ENCODE measurements at places on chromosomes 4 and X. TPM values are rescaled to one million over a fixed set of nuclear protein-coding genes. Genes with fewer than 3 reads are reported as not detected.

RNF128 gene
- total RNA-seq: not detected

- no peak for DNase-seq
These were observed 49.0 kb upstream of the ZNF157 start for GRCh38 chrX:47321386-47321785.

SPANXC gene
- not detected for total RNA-seq

DNA sequence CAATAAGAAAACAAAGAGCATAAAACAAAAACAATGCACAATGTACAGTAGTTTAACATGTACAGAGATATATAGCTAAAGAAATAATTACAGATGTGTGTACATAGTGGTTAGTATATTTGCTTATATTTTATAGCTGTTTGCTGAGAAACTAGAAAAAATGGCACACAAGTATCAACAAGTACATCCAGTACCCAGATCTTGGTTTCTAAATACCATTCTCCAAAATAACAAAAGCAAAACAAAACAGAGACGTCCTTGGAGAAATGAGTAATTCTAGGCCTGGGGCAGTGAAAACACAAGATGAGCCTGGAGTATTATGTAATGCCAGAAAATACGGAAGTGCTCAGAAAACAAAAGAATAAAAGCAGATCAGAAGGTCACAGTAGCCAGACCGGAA, 189.6 kb downstream of the TMEM47 start:
- DNase-seq: peak; percentile 9

G3BP2 gene
- 174 TPM for total RNA-seq

GPRASP1 gene
- 1.1 TPM for total RNA-seq

DNA sequence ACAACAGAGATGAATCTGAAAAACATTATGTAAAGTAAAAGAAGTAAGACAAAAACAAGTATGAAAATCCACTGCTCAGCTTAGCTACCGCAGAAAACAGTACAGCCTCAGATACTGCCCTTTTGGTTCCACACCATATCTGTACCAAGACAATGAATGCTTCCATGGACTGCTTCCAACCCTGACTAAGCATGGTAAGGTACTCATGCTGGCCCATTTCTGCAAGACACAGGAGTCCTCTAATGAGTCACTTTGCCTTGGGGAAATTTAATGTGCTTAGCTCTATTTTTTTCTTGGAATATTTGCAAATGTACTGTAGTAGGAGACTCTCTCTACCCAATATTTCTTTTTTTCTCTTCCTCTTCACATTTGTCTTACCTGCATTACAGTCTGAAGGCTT, 931.7 kb upstream of the HS3ST1 start:
- DNase-seq: no peak

- no peak for DNase-seq
These were observed 98.1 kb downstream of the MMRN1 start for GRCh38 chr4:89992744-89993143.

GPR101 gene
- not detected for total RNA-seq

DNA sequence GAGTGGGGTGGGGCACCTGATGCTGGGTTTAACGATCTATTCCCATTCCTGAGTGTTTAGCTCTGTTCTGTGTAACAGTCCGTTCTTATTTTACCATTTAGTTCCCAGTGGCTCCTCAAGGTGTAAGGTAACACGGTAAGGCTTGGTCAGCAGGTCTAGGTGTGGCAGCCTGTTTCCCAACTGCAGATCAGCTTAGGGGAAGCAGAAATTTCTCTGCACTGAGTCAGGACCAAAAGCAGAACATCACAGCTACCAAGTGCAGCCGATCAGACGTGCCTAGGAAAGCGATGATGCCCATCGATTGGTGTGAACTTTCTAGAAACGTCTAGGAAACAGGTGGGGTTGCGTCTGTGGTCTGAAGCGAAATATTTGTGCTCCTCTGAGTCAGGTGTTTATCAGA, 240.1 kb downstream of the STIM2 start:
- DNase-seq: no peak

GRCh38 chr4:30945586-30945985, 225.4 kb downstream of the PCDH7 start:
- peak; percentile 5 for DNase-seq

- no peak for DNase-seq
These were observed 90.8 kb downstream of the AFF1 start for GRCh38 chr4:87025614-87026041.

DNA sequence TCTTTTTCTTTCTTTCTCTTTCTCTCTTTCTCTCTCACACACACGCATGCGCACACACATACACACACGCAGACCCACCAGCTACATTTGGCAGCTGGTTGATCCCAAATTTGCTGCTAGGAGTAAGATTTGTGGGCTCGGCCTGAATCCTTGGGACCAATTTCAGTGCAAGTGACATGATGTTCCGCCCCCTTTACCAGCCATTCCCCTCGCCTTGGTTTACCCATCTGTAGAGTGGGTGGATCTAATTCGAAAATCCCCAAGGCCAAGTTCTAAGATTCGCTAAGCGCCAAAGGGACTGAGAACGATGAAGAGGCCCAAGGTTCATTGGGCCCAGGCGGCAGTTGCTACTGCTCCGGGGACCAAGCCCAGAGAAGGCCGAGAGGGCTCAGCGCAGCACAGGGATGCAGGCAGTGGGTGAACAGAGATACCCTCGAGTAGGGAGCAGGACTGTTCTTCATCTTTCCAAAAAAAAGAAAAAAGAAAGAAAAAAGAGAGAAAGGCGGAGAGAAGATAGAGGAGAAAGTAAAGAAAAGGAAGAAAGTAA, 5.8 kb downstream of the NKX3-2 start:
- no peak for DNase-seq

PDGFRA gene
- total RNA-seq: 0.13 TPM

VCX3A gene
- not detected for total RNA-seq

CENPU gene
- total RNA-seq: 4.0 TPM

- DNase-seq: no peak
These were observed 111.6 kb upstream of the CXCL13 start for GRCh38 chr4:77493829-77494551.

KDR gene
- total RNA-seq: 278 TPM

DNA sequence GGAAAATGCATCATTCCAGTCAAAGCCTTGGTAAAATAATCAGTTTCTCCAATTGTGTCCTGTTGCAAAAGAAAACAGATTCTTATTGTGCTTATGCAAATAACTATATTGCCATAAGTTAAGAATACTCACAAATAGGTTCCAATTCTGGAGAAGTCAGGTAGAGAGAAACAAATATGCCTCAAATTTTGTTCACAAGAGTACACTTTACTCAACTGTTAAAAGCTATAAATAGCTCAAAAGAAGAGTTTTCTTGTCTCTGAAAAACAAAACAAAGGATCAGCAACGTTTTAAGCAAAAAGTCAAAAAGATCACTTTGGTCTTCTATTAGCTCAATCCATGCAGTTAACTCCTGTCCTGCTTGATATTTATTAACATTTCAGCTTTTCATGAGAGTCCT, 21.9 kb downstream of the SYTL5 start:
- no peak for DNase-seq

AKAP14 gene
- total RNA-seq: not detected

PAGE5 gene
- not detected for total RNA-seq

GRCh38 chr4:168771251-168771650, 238.8 kb downstream of the CBR4 start:
- DNase-seq: no peak

- DNase-seq: no peak
These were observed 9.8 kb upstream of the SLC7A11 start for GRCh38 chr4:138251938-138252337.

DNA sequence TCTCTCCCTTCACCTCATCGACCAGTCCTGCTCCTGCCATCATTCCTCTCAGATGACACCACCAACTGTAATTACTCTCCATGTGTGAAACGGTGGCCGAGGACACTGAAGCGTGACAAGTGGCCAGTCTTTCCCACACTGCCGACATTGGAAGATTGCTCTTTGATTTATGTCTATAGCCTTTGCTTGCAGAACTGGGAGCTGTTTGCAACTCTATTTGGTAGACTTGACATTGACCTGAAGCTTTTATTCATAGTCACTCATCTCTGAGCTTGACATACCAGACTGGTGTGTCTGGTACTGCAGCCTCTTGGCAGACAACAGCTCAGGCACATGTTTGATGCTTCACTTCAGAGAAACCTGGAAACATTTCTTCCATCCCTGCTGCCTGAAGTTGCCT, 121.8 kb upstream of the GALNT7 start:
- DNase-seq: no peak

WDR1 gene
- total RNA-seq: 333 TPM

- no peak for DNase-seq
These were observed 219.3 kb downstream of the TRAM1L1 start for GRCh38 chr4:116866106-116866505.

- no peak for DNase-seq
These were observed 22.1 kb upstream of the AMTN start for GRCh38 chr4:70496231-70496630.

SH3RF1 gene
- 7.1 TPM for total RNA-seq

PI4K2B gene
- 19.7 TPM for total RNA-seq

DNA sequence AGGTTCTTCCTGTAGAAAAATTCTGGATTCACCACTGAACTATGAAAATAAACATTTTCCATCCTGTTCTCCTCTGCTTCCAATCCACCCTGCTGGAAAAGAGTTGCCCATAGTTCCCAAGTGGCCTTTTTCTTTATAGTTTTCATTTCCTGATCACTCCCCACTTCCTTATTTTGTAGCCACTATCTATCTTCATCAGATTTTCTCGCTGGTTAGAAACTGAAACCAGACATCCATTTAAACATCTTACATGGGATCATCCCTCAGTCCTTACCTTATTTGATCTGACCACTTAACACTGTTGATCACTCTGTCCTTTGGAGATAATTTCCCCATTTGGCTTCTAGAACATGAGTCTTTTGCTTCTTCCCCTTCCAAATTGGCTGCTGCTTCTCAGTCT, 42.2 kb upstream of the SCOC start:
- DNase-seq: no peak

- DNase-seq: no peak
These were observed 29.1 kb upstream of the PWWP3B start for GRCh38 chrX:106139048-106139447.

GRCh38 chr4:170729236-170729635, 639.5 kb upstream of the AADAT start:
- DNase-seq: no peak

CEP44 gene
- 7.7 TPM for total RNA-seq

DNA sequence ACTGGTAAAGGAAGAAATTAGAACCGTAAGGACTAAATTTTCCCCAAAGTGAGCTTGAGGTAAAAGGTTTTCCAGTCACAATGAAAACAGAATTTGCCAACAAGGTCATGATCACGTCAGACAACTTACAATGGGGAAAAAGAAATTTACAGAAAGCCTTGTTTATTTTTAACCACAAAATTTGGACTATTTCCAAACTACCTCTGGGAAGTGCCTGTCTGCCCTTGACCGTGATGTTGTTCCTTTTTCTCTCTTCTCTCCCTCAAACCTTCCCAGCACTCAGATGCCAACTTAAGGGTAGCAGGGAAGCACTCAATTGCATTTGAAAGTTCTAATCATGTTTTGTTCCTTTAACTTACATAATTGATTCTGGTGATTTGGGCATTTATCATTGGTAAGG, 32.5 kb downstream of the MEPE start:
- peak; percentile 31 for DNase-seq

- no peak for DNase-seq
These were observed 112.5 kb upstream of the BMP3 start for GRCh38 chr4:80918004-80918403.

APOO gene
- total RNA-seq: 5.9 TPM

- DNase-seq: no peak
These were observed 39.6 kb downstream of the DGKK start for GRCh38 chrX:50430917-50431575.

GRCh38 chrX:80237072-80237471, 183.2 kb upstream of the TENT5D start:
- no peak for DNase-seq

RNF150 gene
- 0.25 TPM for total RNA-seq

RHOH gene
- not detected for total RNA-seq

MAGEC3 gene
- not detected for total RNA-seq

DNA sequence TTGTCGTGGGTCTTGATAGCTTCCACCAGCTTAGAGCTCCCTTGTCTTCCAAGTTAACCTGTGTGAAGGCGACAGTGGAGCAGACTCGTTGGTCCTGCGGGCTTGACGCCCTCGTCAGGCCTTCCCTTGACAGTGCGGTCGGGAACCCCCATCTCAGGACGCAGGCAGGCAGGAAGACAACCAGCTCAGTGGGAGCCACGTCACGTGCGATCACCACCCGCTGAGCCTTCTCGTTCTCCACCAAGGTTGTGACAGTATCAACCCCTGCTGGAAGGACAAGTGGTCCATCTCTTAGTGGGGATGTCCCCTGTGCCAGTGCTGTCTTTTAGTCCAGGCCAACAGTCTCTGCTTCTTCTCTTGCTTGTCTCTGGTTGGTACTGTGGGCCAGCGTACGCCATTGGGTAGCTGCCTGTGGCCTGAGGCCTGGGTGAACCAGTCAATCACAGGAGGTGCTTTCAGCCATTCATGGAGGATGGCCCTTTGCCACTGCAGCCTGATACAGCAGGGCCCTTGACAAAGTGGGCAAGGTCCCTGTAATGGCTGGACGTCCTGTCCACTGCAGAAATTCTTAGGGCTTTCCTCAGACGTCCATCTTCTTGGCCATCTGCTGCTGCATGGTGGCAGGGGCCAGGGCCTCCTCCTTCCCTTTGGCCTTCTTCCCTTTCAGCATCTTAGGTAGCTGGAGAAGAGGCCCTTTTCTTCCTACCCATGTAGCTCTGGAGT, 31.4 kb downstream of the RGS12 start:
- no peak for DNase-seq

DNA sequence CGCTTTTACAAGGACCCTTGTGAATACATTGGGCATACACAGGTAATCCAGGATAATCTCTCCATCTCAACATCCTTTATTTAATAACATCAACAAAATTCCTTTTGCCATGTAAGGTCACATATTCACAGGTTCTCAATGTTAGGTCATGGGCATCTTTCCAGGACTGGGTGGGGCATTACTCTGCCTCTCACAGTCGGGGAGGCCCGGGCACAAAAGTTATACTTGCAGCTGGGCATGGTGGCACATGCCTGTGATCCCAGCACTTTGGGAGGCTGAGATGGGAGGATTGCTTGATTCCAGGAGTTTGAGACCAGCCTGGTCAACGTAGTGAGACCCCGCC, 93.7 kb upstream of the AP1S2 start:
- no peak for DNase-seq

GRCh38 chrX:154979629-154980028, 42.9 kb downstream of the F8 start:
- DNase-seq: no peak

DNA sequence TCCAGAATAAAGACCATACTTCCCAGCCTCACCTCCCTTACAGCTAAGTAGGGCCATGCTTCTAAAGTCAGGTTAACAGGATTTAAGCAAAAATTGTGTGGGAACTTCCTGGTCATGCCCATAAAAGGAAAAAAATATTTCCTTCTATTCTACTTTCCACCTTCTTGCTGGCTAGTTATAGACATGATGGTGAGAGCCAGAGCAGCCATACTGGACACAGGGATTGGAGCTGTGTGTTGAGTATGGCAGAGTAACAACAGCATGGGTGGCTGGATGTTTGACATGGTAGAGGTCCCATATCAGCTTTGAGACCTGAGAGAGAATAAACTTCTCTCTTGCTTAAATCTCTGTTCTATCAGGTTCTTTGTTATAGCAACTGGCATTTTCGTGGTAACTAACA, 15.1 kb upstream of the CBR4 start:
- no peak for DNase-seq
